ENCODE measurements at places on chromosomes 5 and 9.

DNA sequence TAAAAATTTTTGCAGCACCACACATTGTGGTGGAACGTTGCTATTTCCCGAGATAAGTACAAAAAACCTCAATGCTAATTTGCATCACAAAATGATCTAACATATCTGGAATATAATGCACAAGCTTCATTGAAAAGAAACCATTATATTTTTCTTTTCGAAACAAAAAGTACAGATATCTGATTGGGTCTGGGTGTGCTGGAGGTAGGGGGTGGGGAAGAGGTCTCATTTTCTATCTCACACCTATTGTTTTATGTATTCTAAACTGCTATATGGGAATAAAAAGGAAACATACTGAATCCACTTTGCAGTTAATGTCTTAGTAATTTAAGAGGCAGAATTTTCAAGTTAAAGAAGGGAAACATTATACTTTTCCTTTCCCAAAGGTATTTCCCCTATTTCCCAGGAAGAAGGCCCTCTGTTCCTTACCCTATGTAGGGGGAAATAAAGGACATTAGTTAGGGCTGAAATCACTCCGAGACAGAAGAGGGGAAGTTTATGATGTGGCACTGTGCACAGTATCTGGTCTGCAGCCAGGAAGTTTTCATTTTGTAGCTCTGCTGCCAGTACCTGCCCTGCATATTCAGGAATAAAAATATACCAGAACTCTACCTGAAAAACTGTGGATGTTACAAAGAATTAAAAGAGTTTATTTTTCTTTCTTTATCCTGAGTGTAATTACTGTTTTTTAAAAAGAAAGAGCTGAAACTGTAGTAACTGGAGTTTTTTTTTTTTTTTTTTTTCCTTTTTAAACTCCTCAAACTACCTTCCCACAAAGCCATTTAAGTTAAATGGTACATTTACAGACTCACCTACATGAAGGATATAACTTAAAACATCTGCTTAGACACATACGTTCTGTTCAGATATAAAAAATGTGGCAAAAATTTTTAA, 7.4 kb downstream of the MEF2C start:
- DNase-seq: peak; percentile 42

GRCh38 chr9:69673311-69673640, 1.1 kb upstream of the APBA1 start:
- no peak for DNase-seq

DNA sequence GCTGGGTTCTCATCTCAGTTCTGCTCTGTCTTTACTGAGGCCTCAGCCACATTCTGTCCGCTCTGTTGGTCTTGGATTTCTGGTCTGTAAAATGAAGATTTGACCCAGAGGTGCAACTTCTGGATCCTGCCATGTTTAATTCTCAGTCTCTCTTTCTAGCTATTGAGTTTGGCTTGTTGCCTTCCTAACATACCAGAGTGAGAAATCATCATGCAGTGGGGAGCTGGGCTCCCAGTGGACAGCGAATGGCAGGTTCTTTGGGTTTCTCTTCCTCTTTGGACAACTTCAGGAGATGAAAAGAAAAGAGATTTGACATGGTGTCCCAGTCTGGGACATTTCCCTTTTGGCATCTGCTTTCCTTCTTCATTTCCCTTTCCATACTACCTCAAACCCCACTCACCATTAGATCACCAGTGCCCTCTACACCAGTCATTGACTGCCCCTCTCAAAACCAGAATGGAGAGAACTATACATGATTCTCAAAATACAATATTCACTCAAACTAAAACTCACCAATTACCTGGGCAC, 334.7 kb downstream of the ACTL7B start:
- DNase-seq: peak; percentile 65

GRCh38 chr9:24939109-24939850, 393.6 kb upstream of the IZUMO3 start:
- no peak for DNase-seq

- peak; percentile 88 for DNase-seq
Observed at GRCh38 chr9:5621327-5621726, 7.6 kb upstream of the RIC1 start.

GRCh38 chr9:114051706-114052105, 26.4 kb downstream of the AMBP start:
- no peak for DNase-seq

DNA sequence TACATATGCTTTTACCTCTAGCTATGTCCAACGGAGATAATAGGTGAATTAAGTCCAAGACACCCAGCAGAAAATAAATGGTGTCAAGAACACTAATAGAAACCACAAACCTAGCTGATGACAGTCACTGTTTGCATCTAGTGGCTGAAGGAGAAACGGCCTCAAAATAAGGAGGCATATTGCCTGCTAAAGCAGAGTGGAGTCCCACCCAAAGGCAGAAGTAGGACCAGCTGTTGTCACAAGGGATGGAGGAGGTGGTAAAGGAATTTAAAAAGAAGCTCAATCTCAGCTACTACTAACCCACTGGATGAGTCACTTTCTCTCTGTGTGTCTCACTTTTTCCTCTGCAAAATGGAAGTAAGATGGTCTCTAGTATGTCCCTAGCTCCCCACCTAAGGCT, 224.3 kb downstream of the GRIA1 start:
- DNase-seq: no peak

- no peak for DNase-seq
Observed at GRCh38 chr5:135429301-135430134, 17.6 kb downstream of the DCANP1 start.

- DNase-seq: no peak
Observed at GRCh38 chr5:130243641-130244040, 339.4 kb downstream of the CHSY3 start.

- peak; percentile 52 for DNase-seq
Observed at GRCh38 chr5:176542596-176543427, 5.6 kb upstream of the RNF44 start.

DNA sequence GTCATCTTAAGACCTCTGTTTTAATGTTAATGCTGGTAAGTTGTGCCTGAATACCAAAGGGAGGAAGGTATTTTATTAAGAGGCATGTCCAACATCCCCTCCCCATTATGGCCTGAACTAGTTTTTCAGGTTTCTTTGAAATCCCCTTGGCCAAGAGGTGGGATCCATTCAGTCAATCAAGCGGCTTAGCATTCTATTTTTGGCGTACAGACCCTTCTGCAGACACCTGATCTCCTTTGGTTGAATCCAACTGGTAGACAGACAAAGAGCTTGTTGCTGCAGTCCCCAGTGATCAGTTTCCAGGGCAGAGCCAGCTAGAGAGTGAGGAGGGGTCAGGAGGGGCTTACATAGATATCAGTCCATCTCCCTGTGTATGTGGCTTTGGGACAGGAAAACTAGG, 7.9 kb upstream of the KCNMB1 start:
- no peak for DNase-seq

- no peak for DNase-seq
Observed at GRCh38 chr9:109894921-109895758, 115.1 kb downstream of the PALM2AKAP2 start.

DNA sequence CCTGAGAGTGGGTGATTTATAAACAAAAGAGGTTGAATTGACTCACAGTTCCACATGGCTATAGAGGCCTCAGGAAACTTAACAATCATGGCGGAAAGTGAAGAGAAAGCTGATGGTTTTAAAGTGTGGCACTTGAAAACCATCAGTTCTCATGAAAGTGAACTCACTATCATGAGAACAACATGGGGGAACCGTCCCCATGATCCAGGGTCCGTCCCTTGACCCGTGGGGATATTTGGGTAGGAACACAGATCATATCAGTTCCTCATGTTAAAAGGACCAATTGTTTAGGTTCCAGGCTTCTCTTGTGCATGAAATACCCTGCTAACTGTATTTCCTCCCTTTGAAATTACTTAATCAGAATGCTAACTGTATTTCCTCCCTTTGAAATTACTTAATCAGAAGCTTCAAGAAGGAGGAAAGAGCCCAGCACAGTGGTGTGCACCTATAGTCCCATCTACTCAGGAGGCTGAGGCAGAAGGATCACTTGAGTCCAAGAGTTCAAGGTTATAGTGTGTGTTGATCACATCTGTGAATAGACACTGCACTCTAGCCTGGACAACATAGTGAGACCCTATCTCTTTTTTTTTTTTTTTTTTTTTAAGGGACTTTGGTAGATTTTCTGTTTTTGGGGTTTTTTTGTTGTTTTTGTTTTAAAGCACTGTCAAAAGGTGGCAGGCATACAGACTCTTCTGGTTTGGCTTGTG, 24.8 kb downstream of the TTC1 start:
- no peak for DNase-seq

DNA sequence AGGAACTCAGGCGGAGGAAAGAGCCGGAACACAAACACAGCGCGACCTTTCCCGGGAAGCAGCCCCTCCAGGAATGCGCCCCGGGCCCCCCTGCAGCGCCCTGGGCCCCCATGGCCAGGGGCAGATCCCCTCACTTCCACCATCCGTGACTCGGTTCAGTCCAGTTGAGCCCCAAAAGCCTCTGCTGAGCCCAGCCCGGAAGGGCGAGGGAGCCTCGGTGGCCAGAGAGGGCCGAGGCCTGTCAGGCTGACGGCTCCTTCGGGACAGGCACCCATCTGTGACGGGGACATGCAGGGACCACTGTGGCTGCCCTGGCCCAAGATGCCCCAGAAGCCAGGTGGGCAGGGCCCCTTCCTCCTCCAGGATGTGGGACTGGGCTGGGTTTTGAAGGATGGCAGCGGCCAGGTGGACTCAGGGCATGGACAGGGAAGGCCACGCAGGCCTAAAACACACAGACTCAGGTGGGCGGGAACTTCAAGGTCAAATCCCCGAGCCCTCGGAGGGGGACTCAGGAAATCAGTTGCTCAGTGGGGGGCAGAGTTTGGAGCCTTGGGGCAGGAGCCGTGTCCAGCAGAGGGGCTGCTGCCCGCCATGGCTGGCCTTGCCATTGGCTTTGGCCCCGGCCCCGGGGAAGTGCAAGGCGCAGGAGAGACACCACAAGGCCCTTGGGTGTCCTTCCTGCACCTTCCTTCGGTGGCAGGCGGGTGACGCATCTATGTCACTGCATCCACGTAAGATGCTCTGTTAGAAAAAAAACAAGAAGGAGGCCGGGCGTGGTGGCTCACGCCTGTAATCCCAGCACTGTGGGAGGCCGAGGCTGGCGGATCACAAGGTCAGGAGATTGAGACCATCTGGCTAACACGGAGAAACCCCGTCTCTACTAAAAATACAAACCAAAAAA, 29.7 kb upstream of the ABO start:
- DNase-seq: no peak
